ENCODE measurements at places on chromosomes 1 and 21.

DNA sequence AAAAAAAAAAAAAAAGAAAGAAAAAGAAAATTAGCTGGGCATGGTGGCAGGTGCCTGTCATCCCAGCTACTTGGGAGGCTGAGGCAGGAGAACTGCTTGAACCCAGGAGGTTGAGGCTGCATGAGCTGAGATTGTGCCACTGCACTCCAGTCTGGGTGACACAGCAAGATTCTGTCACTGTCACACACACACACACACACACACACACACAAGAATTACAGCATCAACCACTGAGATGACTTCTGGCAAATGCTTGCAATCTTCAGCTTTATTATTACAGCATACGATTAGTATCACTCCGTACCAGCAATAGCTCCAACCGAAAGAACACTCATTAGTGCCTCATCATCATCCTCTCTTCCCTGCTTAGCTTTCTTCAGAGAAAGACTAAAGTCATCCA is 4.6 kb downstream of the ORC1 start:
- DNase-seq: no peak

DNA sequence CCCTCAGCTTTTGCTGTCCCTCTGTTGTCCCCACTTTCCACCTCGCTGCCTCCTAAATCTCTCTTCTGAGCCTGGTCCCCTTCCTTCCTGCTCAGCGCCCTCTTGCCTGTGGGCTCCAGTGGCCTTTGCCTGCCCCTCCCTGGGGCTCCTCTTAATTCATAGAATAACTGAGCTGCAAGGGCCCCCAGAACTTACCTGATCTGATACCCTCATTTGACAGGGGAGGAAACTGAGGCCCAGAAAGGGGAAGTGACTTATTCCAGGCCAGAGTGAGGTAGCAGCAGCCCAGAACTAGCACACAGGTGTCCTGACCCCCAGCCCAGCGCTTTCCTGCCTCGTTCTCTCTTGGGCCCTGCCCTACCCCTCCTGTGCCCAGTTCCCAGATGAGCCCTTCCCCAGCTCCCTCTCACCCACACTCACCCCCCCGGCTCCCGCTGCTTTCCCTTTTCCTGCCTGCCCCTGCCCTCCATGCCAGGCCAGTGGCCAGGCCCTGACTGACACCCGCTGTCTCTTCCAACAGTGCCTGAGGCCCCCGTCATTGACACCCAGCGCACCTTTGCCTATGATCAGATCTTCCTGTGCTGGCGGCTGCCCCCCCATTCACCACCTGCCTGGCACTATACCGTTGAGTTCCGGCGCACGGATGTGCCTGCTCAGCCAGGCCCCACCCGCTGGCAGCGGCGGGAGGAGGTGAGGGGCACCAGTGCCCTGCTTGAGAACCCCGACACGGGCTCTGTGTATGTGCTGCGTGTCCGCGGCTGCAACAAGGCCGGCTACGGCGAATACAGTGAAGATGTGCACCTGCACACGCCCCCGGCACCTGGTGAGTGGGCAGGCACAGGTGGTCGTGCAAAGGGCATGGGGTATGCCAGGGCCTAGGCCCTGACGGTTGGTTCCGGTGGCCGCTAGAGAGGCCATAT is 5.7 kb downstream of the TRIM46 start:
- DNase-seq: no peak

DNA sequence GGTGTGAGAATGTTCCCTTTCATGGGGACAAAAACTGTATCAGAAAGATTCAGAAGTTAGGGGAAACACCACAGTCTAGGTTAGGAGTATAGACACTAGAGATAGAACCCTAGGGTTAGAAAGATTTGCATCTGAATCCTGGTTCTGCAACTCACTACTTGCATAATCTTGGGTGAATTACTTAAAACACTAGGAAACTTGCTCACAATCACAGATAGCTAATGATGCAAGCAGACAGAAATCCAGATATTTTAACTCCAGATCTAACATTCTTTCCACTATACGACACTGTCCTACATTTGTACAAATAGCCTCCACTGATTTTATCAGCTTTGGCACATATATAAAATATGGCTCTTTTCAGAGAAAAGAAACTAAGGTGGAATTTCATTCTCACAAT is 30.8 kb upstream of the GLIS1 start:
- DNase-seq: no peak

- DNase-seq: no peak
These were observed 305.7 kb upstream of the SNX7 start for GRCh38 chr1:98355656-98356383.

All from NCI-H774 (cell line).